Suppressor macrophage treated with lipopolysaccharide for 1 hour (primary cell): ENCODE measurements at places on chromosomes 3 and 15.

GRCh38 chr15:64117759-64118487 lies 22.1 kb downstream of the SNX1 start:
- no peak for DNase-seq

DNA sequence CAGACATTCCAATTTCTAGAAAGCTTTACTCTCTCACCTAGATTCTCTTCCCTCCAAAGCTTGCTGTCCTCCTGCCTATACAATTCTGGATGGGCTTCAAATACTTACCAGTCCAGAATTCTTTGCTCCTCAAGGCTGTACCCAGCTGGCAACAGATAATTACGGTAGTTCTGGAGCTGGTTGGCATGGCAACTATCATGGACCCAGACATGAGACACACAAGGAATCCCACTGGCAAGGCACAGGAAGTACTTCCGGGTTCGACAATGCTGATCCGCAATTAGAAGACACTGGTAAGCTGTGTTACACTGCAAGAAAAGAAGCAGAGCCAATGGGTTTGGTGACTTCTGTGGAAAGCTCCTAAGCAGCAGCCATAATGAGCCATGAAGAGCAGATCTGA lies 37.9 kb downstream of the TUBGCP4 start:
- DNase-seq, result no peak

DNA sequence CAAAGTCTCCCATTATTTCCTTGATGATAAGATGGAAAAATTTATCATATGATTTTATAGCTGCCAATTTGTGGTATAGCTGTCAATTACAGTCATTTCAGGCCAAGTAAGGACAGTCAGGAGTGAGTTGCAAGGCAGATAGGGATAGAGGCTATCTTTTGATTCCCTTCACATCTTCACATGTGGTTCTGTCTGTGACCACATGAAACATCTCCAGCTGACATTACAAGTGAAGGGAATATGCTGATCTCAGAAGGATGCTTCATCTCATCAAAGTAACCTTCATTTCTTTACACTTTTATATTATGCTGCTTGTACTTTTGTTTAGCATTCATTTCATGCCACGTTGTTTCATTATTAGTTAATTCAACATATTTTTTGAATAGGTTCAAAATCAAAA lies 136.9 kb upstream of the CFAP20DC start:
- no peak for DNase-seq

DNA sequence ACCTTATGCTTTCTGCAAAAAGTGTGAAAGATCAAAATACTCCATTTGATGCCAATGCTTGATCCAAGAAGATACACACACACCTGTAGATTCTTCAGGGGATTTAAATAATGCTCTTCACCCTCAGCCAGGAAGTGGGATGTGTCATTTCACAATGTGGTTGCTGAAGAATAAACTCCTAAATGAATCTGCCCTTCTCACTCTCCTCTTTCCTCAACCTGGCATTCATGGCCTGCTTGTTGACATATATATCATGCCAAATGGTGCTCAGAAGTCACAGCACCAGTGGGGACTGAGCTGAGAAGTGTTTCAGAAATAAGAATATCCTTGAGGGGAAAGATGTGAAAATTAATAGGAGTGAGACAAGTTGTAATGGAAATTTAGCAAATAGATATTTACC lies 146.6 kb upstream of the ARHGEF26 start:
- DNase-seq, result no peak

DNA sequence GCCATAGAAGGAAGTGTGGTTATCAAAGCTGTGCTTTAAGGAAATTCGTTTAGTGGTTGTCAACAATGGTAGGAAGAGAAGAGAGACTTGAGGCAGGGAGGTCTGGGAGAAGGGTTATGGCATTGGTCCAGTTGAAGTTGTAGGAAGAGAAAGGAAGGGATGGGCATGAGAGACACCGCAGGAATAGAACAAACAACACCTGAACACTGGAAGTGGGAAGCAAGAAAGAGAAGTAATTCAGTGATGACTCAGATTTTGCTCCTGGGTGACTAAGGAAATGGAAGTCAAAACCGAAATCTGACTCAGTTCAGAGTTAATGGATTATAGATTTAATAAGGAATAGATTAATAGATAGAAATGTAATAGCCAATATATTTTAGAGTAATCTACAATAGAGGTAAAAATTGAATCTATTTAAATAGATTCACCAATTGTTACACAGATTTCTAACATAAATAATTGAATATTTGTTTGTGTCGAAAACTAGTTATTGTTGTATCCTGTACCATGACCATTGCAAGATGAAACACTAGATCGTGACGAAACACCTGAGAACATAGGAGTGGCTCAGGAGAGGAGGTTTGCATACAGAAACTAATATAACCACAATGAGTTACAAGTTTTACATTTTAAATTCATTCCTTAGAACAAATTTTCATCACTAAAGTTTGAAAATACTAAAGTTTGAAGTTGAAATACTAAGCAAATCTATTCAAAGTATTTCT lies 36.0 kb downstream of the THBS1 start:
- DNase-seq, result peak; percentile 2

- no peak for DNase-seq
Measured at GRCh38 chr3:147405231-147406027, 914 bp downstream of the ZIC4 start.

DNA sequence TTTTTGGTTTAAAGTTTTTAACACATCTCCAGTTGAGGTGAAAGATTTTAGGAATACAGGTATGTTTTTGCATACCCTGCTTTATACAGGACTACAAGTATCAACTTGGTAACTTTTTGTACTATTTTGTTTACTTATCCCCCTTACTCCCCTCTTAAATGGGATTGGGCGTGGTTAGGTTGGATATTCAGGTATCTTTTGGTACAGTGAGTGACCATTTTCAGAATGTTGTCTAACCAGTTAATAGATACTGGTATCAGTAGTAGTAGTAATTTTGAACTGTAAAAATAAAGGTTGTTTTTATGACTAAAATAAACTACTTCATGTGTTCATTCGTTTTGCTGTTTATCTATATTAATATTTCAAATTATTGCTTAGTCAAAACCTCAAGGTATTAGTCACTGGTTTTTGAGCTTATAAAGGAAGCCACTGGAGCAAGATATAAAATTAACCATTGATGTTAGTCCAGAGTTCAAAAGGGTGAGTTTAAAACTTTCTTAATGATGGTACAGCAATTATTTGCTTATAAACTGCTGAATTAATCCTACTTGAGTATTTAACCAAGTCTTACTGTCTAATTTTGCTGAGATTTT lies 3.3 kb downstream of the MME start:
- no peak for DNase-seq

- DNase-seq, result no peak
Measured at GRCh38 chr3:49666592-49666991, 7.6 kb upstream of the APEH start.

- no peak for DNase-seq
Measured at GRCh38 chr3:156720826-156721225, 46.4 kb downstream of the TIPARP start.

DNA sequence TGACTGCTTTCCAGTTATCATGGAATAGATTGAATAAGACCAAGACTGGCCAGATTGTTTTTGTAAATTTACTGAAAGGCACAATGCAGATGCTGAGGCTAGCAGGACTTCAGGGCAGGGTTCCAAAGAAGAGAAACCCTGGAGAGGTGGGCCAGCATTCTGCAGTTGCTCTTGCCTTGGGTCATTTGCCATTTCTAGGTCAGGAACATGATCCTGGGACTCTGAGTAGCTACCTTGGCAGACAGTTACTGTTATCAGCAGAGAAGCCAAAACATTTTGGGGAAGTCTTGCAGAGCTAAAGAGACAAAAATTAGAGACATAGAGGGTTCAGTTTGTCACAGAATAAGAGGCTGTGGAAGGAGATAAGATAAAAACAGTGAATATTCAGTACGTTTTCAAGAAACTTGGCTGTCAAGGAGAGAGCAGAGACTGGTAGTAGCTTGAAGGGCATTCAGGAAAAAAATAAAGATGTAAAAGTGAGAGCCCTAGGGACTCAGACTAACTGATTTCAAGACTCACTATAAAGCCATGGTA lies 46.8 kb upstream of the MYRIP start:
- no peak for DNase-seq

- DNase-seq, result no peak
Measured at GRCh38 chr15:26287381-26287780, 424.3 kb upstream of the ATP10A start.

DNA sequence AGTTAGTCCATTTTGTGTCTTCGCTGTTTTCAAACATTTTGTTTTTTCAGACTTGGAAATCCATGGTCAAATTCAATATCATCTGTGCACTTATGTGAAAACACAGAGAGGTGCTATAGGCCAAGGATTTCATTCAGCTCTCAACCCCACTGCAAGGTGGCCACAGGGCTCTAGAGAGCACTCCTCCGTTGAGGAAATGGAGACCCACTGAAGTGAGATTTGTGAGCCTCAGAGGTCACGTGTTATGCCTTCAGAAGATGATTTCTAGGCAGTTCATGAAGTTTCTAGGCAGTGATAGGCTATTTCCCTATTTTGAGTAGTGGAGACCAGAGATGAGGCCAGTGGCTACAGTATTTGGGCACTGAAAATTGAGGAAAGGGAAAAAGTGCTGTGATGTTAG lies 88.2 kb downstream of the UNC13C start:
- DNase-seq, result no peak

GRCh38 chr3:169534439-169534838 lies 129.1 kb downstream of the MECOM start:
- DNase-seq, result no peak

DNA sequence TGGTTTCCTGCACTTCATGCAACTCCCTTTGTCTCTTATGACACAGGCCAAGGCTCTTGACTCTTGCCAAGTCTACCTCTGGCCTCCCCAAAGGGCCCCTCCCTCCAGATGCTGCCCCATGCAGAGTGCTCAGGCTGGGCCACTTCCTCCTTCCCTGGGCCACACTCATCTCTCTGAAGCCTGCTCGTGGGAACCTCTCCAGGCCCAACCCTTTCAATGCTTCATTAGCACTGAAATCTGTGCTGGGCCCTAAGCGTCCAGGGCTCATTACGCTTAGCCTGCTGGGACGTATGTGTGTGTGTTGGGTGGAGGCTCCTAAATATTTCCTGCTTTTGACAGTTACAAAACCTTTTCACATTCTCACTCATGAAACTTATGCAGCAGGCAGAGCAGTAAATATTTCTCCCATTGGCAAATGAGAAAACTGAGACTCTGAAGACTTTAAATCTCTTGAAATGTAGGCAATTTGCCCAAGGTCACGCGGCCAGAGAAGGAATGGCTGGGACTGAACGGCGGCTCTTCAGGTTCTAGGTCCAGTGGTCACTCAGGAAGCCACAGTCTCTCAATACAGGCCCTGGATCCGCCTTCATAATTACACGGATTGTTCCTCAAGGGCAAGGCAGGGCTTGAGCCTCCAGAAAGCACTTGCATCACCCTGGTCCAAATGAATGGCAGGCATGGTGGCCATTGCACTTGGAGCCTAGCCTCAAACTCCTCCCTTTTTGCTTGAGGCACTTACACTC lies 241.7 kb upstream of the HES1 start:
- peak; percentile 25 for DNase-seq

- no peak for DNase-seq
Measured at GRCh38 chr15:55703873-55704301, 39.1 kb downstream of the PRTG start.

GRCh38 chr3:46276497-46277099 lies 34.3 kb downstream of the CCR3 start:
- peak; percentile 74 for DNase-seq

DNA sequence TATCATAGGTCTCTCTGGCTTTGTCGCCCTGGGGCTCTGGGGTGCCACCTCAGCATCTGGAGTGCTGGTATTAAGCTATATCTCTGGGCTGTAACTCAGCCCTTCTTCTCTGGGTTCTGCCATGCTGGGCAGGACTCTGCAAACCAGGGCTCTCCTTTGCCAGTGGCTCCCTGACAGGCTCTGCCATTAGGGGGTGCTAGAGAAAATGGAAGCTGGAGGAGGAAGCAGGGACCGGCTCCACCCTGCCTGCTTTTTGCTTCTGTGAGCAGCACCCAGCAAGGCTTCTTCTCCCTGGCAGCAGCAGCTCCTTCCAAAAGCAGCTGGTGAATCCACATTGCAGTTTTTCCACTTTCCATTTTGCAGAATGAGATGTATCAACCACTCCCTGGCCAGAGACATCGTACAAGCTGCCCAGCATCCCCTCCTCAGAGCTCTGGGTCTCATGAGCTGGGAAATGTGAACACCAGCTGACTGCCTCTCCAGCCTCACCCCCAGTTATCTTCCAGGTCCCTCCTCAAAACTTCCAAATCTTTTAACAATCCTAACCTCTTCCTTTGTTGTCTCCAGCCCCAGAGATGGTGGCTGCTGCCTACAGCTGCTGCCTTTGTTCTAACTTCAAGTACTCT lies 165.0 kb downstream of the ABHD5 start:
- DNase-seq, result peak; percentile 69

DNA sequence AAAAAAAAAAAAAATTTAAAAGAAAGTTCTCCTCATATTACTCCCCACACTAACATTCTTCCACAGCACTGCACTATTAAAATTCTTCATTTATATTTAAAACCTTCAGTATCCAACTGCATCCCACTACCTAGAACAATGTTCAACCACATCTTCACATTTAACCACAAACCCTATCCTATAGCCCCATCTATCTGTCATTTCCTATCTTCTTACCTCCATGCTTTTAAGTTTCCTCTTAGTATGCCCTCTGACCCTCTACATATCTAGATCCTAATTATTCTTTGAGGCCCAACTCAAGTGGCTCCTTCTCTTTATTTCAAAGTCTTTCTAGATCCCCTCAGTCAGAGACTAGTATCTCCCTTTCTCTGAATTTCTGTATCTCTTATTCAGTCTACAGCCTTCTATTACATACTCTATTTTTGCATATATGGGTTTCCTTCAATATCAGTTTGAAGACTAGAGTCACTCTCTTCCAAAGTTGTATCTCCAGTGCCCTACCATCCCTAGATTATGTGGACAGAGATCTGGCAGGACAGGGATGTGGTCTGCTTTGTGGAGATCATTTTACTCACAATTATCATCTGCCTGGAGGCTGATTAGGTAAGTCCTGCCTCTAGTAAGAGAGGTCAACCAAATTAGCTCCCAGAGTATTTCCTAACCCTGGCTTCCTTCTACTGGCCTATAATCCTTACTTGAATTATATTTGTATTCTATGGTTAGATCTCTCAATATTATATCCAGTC lies 1.4 kb downstream of the CIAO2A start:
- DNase-seq, result no peak

GRCh38 chr3:124811436-124811835 lies 75.7 kb downstream of the ITGB5 start:
- DNase-seq, result no peak

GRCh38 chr3:57951066-57951882 lies 56.9 kb upstream of the FLNB start:
- peak; percentile 91 for DNase-seq

DNA sequence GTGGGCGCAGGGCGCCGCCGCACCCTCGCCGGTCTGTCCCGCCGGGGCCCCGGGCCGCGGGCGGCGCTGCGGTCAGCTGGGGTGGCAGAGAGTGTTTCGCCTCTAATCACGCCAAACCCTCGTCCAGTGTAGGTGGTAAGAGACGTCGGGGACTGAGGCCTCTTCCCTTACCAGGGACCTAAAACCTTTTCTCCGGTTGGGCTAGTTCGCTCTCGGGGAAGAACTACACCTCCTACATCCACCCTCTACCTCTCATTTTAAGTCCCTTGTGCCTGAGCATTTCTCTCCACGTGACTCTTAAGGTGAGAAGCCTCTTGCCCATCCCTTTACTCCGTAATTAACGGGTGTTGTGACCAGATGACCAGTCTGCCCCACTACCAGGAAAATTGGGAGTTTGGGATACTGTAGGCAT lies 520 bp downstream of the TMEM42 start:
- peak; percentile 20 for DNase-seq
